ENCODE measurements at places on chromosomes 11 and 22.

DNA sequence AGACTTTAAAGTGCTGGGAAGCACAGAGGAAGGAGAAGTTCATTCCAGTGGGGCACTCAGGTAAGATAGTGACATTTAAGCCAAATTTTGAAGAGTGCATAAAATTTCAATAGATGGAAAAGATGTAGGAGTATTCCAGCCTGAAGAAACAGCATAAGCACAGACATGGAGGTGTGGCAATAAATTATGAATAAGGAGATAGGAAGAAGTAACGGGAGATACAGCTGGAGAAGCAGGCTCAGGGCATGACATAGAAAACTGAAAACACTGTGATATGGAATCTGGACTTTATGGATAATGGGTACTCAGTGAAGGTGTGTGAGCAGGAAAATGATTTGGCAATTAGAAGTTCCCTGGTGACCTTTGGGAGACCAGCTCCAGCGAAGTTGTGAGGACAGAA, 33.3 kb downstream of the P4HA3 start:
- DNase-seq: no peak

DNA sequence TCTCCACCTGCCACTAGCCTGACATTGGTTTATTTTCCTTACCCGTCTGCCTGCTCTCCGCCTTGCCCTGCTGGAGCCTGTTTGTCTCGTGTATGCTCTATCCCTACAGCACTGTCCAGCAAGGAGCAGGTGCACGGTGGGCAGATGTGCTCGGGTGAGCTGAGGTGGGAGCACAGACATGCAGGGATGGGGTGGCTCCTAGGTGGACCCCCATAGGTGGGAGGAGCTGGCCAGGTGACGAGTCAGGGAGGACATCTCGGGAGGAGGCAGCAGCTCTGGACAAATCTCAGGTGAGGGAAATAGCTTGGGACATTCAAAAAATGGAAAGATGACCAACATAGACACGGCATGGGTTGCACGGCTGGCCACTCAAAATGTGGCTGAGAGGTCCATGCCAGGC, 89.2 kb upstream of the SHANK2 start:
- no peak for DNase-seq

- DNase-seq: peak; percentile 97
Measured at GRCh38 chr11:22711071-22711770, 44.8 kb downstream of the GAS2 start.

DNA sequence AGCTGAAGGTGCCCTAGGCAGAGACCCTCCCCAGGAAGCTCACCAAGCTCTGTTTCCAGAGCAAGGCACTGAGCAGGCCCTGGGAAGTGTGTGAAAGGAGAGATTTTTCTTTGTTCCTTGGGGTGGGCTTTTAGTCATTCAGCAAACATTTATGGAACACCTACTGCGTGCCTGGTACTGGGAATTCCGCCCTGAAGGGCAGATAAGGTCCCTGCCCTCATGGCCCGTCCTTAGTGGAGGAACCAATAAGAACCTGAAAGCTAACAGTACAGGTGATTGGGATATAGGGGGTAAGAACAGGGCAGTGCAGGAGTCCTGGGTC, 3.9 kb downstream of the TMEM134 start:
- peak; percentile 27 for DNase-seq

DNA sequence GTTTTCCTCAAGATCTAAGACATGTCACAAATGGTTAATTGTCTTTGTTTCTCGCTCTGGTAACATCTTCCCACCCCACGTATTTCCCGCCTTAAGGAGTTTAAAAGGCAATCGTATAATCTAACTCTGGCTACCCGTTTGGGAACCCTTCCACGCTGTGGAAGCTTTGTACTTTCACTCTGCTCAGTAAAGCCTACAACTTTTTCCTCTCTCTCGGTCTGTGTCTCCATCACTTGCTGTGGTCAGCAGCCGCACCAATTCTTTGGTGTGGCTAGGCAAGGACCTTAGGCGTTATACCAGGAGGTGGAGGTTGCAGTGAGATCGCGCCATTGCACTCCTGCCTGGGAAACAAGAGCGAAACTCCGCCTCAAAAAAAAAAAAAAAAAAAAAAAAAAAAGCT, 1430.1 kb downstream of the LRRC4C start:
- DNase-seq: no peak
